Activated T-helper 17 cell treated with anti-CD3 and anti-CD28 coated beads, Interleukin-2, amount 50 U/mL, for 72 hours (primary cell): ENCODE measurements at places on chromosomes 5 and 9. TPM values are rescaled to one million over a fixed set of nuclear protein-coding genes. Genes with fewer than 3 reads are reported as not detected.
A peak's percentile ranks its signal among the peaks of the same experiment; 100 is the strongest.

- ATAC-seq, result no peak
Measured at GRCh38 chr9:78986446-78986845, 585.3 kb upstream of the TLE4 start.

DNA sequence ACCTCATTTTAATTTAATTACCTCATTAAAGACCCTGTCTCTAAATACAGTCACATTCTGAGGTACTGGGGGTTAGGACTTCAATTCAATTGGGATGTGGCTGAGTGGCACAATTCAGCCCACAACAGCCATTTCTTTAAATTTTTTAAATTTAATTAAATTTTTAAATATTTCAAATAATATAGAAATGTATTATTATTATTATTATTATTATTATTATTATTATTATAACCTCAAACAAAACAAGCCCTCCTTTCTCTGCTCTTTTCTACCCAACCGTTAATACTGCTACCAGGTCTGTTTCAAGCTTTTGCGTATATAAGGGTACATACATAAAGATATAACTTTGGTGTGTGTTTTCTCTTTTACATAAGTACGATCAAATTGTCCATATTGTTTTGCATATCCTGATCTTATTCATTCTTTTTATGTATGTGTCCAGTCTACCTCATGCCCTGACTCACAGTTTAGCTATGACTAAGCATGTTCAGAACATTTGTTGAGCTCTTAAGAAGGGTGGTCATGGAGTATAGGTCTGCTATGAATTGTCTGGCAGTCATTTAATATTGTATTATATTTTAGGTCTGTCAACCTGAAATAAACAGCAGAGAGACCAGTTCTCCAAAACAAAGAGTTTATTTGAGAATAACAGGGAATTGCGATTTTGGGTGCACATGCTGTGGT, 16.1 kb upstream of the RAB14 start:
- ATAC-seq, result peak; percentile 86

Gene SLC6A3
- not detected for total RNA-seq

Gene PNPLA7
- 5.1 TPM for total RNA-seq

Gene PTGS1
- 0.37 TPM for total RNA-seq

DNA sequence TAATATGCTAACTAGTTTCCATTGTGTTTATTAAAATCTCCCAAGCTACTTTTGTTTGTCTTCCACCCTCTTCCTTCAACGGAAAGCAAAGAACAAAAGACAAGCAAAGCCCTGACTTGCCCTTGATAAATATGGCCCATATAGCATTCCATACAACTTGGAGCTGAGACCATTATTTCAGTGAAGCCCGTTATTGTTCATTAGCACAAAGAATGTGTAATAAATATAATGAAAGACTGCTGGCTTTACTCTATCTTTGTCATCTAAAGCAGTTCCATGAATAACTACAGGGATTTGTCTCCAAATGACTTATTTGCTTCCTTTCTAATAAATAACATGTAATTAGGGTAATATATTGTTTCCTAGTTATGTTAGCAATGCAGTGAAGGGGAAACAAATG, 270.7 kb upstream of the TLE4 start:
- no peak for ATAC-seq

GRCh38 chr5:15420201-15420600, 79.8 kb upstream of the FBXL7 start:
- no peak for ATAC-seq
